ENCODE measurements at places on chromosomes 2 and 18.

DNA sequence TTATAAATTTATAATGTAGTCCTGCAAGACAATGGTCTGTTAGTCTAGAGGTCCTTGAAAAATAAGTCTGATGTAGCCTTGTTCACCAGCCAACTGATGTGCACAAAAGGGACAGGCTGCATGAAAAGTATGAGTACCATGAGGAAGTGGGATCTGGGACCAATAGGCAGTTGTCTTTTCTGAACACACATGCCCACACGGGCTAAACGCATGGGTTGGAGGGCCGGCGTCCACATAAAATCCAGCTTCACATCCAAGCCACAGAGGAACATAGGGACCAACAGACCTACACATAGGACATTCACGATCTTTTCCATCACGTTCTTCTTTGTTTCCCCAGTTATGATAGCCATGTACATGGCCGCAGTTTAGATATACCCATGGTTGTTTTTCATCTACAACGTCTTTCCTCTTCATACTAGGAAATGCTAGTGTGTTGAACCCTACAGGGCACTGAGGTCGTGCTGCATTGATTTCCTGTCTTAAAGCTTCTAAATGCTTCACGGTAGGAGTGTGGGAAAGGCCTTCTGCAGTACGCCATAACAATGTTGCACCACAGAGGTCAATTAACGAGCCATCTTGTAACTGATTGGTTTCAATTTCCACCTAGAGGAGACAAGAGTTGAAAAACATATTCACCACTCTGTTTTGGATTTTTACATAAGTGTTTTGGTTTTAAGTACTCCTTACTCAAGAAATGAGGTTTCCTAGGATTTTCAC, 49.4 kb downstream of the PELI1 start:
- no peak for DNase-seq

DNA sequence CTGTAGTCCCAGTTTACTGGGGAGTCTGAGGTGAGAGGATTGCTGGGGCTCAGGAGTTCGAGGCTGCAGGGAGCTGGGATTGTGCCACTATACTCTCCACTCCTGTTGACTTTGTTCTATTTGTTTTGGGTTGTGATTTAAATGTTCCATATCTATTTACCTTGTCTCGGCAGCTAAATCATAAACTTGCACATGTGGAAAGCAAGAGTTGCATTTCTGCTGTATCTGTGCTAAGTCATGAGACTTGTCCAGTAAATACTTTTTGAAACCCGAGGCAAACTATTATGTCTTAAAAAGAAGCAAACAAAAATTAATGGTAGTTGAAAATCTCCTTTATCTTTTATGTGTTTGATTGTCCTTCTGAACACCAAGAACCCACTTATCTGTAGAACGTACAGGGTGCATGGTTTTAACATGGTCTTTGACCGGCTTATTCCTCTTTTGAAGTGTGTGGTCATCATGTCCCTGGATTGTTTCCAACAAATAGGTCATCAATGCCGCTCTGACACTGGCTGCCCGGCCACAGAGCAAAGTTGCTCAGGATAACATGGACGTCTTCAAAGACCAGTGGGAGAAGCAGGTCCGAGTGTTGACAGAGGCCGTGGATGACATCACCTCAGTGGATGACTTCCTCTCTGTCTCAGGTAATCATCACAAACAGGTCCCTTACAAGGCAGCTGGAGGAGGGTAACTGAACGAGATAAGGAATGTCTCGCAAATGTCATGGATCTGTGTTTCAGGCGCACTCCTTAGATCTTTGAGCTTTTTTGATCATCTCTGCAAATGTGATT, 241.1 kb upstream of the LRRTM1 start:
- DNase-seq: no peak

- DNase-seq: no peak
Observed at GRCh38 chr2:60091266-60091665, 462.2 kb downstream of the BCL11A start.

DNA sequence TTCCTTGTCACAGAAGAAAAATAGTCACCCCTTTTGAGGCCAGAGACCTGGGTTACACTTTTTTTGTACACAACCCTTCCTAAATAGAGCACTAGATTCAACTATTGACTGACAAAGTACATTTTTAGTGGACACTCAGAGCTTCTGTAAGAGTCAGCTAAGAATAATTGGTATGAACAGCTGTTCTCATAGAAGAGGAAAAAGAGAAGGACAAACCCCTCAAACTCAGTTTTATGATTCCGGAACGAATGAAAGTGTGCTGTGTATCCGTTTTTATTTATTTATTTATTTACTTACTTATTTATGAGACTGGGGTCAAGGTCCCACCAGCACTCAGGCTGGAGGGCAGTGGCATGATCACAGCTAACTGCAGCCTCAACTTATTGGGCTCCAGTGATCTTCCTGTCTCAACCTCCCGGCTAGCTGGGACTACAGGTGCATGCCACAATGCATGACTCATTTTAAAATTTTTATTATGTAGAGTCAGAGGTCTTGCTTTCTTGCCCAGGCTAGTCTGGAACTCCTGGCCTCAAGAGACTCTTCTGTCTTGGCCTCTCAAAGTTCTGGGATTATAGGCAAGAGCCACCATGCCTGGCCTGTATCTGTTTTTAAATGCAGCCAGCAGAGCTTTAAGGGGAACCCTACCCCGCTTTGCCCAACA, 36.0 kb upstream of the FZD5 start:
- DNase-seq: no peak

- no peak for DNase-seq
Observed at GRCh38 chr2:223668302-223668998, 66.3 kb upstream of the SCG2 start.

DNA sequence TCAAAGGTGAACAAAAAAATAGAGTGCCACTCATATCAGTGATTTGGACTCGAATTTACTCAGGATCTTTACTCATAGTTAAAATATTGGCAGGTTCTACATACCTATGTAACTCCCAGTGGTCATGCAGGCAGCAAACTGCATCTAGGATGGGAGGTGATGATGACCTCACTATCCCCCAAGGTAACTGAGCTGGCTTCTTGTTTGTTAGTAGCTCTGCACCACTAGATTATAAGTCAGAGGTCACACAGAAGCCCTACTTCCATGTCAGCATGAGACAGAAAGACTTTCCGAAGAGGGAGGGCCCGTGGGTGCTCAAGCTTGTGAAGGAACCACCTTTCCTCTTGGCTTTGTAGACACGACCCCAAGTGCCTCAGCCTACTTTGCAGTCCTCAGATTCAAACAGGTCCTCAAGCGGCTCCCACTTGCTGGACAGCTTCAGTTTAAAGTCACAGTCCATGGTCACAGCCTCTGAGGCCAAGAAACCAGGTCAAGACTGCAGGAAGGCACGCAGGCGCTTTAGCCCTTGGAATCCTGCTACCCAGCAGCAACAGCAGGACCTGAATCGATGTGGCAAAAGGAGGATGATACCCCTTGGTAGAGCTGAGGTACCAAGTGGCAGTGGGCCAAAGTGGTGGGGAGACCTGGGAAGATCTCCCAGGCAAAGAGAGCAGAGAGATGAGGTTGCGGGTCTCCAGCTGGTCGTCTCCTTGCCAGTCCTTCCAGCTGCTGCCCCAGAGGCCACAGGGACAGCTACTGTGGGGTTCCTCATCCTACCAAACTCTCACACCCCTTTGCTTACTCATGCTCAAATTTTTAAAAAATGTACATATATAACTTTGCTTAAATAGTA, 4.3 kb downstream of the NTSR2 start:
- no peak for DNase-seq

GRCh38 chr2:61380056-61380881, 90.6 kb downstream of the USP34 start:
- DNase-seq: no peak

DNA sequence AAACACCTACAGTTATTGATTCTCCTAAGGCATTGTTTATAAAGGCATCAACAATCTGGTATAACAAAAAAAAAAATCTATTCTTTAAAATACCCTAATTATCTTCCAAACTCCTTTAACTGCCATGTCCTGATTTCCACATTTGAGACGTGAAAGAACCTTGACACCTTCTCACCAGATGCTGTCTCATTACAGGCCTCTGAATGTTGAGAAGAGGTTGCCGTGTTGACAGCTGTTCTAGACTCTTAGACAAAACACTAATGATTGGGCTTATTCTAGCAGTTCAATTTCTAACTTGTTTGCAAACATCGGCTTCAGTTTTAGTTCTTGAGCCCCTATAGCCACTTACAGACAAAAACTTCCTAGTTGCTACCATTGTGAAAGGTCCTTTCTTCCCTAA, 988.8 kb downstream of the LRP1B start:
- no peak for DNase-seq

Measured in activated T-helper 9 cell treated with anti-CD3 and anti-CD28 coated beads, Interleukin-2, amount 50 U/mL, for 16 hours (primary cell).